ENCODE measurements at places on chromosomes 7 and 10.

- DNase-seq = no peak
These were observed 568.3 kb downstream of the KIF20B start for GRCh38 chr10:90269699-90270098.

DNA sequence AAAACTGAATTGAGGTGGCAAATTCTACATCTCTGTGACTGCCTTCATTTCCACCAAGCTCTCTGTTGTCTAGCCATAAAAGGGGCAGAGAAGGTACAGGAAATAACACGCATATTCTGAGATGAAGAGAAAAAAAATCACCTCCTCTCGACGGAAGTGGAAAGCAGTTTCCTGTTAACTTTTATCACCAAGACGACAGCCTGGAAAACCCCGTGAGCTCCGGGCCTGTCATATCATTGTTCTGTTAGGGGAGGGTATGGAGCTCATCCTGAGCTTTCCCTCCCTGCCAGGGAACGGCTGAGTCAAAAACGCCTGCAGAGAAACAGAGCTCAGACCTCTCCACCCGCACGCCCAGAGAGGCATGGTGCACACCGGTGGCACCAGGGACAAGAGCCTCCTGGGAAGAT lies 200.3 kb downstream of the PRPF18 start:
- peak; percentile 42 for DNase-seq

DNA sequence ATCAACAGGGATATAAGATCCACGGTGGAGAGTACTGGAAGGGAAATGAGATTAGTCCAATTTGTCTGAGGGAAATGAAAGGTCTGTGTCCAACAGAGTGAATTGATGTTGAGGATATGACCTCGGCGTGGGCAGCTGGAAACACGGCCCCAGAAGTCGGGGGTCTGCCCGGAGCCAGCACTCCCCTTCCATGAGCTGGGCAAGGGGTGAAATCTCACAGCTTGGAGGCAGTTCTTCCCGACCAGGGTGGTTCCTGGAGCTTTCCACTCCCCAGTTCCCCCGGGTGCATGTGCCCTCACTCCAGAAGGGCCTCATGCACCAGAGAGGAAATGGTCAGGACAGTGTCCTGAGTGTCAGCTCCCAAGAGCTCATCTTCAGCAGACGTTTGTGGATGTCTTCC lies 264.7 kb upstream of the PPP2R2D start:
- no peak for DNase-seq

DNA sequence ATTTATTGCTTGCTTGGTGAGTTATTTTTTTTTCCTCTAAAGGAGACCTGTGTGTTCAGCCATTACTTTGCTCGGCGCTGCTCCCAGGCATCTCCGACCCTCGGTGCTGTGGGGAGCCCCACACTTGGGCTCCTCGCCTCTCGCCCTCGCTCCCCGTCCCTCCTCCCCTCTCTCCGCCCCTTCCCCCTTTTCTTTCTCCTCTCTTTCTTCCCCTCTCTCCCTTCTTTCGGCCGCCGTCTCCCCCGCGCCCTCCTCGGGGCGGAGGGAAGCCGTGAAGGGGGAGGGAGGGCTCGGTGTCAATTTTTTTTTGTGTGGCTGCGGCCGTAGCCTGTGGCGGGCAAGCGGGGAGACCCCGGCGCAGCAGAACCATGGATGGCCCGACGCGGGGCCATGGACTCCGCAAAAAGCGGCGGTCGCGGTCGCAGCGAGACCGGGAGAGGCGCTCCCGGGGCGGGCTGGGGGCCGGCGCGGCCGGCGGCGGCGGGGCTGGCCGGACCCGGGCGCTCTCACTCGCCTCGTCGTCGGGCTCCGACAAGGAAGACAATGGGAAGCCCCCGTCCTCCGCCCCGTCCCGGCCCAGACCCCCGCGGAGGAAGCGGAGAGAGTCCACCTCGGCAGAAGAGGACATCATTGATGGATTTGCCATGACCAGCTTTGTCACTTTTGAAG lies 1.1 kb downstream of the AUTS2 start:
- DNase-seq = no peak

GRCh38 chr10:43806831-43807640 lies 158.4 kb upstream of the ZNF32 start:
- no peak for DNase-seq

- no peak for DNase-seq
These were observed 246.9 kb downstream of the PTEN start for GRCh38 chr10:88110355-88110754.

GRCh38 chr7:13016036-13016581 lies 328.7 kb downstream of the ARL4A start:
- no peak for DNase-seq

- DNase-seq = no peak
These were observed 1402.5 kb upstream of the CELF2 start for GRCh38 chr10:9615189-9615588.

GRCh38 chr10:16509996-16510395 lies 11.7 kb downstream of the C1QL3 start:
- no peak for DNase-seq

DNA sequence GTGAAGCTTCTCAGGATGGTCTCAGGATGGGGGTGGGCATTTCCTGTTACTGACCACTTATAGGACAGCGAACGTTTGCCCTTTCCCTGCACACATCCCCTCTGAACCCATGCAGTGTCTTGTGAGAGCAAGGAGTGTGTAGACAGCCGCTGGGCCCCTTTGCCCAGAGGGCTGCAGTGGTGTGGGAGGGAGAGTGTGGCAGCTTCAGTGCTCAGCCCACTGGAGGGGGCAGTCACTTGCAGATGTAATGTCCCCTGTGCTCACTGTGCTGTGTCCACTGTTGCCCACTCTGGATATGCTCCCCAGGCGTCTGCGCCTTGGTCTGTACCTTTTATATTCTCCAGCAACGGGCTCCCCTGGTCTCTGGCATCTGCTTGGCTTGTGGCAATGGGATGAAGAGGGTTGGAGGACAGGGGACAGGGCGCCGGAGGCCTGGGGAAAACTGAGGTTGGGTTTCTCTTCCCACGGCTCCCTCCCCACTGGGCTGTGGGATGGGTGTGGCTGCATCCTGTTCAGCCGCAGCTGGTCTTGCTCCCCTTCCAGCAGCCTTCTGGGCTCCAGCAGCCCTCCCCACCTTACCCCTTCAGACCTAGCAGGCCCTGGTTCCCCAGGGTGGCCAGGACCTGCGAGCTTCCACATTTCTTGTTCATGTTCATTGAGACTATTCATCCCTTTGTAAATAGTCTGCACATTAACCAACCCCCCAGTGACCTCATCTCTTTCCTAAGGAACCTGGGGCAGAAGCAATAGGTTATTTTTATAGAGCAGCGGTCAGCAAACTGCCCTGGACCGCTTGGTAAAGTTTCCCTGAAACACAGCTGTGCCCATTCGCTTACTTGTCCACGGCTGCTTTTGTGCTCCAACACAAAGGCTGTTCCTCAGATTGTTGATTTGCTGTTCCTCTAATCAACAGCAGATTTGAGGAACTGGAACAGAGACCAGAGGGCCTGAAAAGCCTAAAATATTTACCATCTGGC lies 6.1 kb downstream of the ZNF789 start:
- DNase-seq = no peak

- no peak for DNase-seq
These were observed 41.5 kb upstream of the PLEKHA1 start for GRCh38 chr10:122333037-122333436.

GRCh38 chr7:44073664-44074348 lies 8.4 kb upstream of the PGAM2 start:
- DNase-seq = peak; percentile 56

DNA sequence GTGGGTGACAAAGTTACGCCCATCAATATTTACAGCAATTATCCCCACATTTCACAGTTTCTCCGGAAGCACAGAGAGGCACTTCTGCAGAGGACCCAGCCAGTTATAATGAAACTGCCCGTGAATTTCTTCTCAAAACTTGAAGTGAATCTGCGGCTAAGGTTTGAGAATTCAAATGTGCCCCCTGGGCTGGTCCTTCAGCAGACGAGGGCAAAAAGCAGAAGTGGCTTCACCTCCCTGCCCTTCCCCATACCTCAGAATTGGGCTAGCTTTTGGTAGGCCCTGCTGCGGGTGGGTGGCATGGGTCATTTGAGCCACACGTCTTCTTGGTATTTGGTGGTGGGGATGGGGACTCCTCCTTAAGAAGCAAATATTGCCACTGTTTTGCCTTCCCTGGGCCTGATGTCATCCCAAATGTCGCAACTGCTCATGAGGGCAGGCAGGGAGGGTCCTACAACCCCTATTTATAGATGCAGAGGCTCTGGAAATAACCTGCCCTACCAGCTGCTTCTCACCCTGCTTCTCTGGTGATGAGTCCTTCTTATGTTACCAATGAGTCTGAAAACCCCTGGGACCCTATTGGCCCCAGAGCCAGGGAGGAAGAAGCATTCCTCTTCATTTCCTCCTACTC lies 16.6 kb upstream of the WDFY4 start:
- DNase-seq = no peak

DNA sequence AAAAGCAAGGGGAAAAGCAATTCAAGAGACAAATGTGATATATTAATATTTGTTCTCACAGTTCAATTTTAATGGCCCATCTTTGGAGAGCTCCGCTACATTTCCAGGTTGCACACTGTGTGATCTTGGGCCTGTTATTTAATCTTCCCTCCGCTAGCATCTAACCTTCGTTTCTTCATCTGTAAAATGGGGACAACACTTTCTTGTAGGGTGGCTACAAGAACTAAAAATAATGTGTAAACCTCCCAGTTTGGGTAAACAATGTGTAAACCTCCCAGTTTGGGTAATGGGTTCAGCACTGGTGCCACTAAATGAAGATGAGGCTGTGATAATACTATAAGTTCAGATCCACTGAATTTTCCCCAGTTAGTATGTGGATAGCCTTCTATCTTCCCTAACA lies 99.5 kb downstream of the CDK6 start:
- DNase-seq = no peak

DNA sequence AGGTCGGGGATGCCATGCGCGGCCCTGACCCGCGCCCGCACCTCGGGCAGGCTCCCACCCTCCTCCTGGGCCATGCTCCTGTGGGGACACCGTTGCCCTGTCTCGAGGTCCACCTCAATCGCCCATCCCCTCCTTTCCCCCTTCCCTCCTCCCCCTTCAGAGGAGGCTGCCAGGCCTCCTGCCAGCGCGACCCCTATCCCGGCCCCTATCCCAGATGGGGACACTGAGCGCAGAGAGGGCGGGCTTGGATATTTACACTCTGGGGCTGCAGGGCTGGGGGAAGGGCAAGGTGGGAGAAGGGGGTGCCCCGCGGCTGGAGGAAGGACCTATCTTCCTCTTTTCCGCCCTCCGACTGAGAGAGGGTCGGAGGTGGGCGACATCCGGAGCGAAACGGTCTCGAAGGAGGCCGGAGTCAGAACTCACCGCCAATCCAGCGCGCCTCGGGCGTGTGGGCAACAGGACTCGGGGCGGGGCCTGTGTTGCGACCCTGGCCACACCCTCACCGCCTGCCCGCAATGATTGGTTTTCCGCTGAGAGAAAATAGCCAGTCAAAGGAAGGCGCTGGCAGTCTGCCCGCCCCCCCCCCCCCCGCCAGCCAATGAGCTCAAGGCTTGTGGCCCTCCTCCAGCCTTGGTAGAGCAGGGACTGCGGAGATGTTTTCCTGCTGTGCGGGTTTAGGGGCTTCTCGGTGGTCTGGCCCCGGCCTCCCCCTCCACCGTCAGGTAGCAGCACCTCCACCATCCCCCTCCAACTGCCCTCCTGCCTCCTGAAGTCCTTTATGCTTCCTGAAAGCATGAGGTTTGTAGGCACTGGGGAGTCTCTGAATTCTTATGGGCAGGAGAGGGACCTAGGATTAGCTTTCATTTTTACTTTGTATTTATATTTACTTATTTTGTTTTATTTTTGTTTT lies at the start of gene METTL27:
Gene METTL27 (minus strand): TSS at position 450 of the 910 bp plus-strand sequence. CDS start 376 bp downstream, at position 74.
- DNase-seq = peak; percentile 77

DNA sequence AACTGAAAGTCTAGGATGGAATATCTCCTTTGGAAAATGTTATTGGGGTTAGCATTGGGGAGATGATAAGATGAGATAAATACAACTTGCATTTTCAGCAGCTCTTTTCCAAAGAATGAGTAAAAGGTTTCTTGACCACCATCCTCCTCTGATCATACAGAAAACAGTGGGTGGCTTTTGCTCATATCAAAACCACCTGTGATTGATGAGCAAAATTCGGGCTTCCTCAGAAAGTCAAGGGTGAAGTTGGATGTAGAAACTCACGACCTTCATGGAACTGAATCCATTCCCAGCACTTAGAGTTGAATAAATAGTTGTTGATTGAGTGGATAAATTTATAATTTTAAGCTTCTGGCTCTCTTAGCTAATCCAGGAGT lies 158.4 kb downstream of the DNAJB6 start:
- no peak for DNase-seq

DNA sequence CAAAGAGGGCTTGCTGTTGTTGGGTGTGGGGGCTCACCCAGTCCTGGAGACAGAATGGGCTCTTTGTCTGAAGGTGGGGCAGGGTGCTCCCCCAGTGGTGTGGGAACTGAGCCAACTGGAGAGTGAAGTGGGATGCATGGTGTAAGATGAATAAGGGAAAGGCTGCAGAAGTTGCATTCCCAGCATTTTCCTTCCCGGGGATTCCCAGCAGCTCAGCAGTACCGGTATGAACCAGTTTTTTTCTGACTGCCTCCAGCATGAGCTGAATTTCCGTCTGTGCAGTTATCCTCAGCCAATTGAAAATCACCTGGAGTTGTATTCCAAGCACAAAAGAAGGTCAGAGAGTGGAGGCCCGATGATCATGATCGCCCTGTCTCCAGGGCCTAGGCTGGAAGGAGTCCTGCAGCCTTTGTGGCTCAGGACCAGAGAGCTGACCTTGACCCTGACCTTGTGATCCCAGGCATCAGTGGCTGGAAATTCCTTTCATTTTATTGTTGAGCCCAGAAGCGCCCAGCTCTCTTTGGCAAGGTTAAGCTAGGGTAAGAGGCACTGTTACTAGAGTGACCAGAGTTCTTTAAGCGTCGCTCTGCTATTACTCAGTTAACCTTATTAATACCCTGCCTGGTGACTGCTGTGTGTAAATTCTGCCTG lies 33.4 kb downstream of the OGDH start:
- no peak for DNase-seq

- DNase-seq = no peak
These were observed 267.2 kb downstream of the ELFN1 start for GRCh38 chr7:1937252-1937605.

- no peak for DNase-seq
These were observed 50.7 kb upstream of the RHEB start for GRCh38 chr7:151570366-151570915.

- DNase-seq = no peak
These were observed 209.7 kb upstream of the STEAP4 start for GRCh38 chr7:88516429-88516828.

- DNase-seq = no peak
These were observed 17.4 kb upstream of the CCDC172 start for GRCh38 chr10:116306847-116307246.

DNA sequence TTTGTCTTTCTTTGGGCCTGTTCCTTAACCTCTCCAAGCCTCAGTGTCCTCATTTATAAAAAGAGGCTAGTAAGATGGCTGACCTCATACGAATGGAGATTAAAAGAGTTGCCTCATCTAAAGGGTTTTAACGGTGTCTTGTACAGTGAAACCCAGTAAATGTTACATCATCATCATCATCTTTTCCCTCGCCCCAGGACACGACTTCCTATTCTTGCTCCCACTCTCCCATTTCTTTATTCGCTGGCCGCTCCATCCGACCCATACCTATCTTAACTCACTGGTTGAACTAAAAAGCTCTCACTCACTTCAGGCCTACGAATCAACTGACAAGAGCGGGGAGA lies 554 bp downstream of the FRA10AC1 start:
- DNase-seq = no peak

All from stimulated activated CD8-positive, alpha-beta memory T cell treated with anti-CD3 and anti-CD28 coated beads, Interleukin-12 subunit alpha, Interleukin-12 subunit beta, amount 100 ng/mL, for 4 hours (primary cell).